ENCODE measurements at places on chromosomes 2 and 18.

- DNase-seq = peak; percentile 59
Observed at GRCh38 chr18:3062798-3063680, 50.1 kb upstream of the LPIN2 start.

DNA sequence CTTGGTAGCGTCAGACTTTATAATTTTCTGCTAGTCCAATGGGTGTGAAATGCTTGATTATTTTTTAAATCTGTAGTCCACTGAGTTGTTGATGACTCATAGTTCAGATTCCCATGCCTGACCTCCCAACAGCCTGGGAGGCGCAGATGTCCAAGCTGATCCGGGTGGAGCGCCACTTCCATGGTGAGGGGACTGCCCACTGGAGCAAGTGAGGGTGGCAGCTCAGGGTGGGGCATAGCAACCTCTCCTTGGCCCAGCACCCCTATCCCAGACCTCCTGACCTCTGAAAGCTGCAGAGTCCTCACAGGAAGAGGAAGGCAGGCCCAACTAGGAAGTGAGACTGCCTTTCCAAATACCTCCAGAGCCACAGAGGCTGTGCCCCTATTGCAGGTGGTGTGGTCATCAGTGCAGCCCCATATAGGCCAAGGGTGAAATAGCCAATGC is 4.4 kb downstream of the MAL start:
- DNase-seq = no peak

DNA sequence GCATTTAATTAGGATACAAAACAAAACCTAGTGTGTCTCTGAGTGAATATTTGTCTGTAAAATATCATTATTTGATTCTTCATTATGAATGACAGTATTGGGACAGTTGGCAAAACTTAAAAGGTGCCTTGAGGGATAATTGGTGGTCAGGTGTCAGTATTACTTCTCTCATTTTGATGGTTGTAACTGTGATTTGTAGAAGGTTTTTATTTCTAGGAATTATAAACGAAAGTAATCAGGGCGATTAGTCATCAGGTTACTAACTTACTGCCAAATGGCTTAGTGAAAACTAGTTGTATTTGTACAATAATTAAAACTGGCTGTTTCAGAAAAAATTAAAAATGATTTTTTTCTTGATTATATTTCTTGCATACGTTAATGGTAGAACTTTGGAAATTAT is 117.6 kb downstream of the BIRC6 start:
- DNase-seq = no peak

DNA sequence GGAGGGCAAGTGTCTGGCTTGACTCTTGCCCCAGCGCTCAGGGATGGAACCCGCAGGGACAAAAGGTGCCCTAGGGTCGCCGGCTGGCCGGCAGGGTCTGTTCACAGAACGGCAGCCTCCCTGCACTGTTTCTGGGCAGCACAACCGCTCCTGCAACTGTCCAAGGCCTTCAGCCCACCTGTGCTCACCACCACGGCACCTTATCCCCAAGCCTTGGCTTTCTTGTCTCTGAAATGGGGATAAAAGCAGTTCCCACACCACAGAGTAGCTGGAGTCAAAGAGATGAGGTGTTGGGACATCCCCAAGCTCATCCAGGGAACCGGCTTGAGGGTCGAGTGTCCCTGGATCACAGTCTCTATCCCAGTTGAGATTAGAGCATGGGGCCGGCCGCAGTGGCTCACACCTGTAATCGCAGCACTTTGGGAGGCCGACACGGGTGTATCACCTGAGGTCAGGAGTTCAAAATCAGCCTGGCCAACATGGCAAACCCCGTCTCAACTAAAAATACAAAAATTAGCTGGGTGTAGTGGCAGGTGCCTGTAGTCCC is 4.7 kb downstream of the SNORC start:
- DNase-seq = no peak

GRCh38 chr2:152525277-152525838 is 190.4 kb downstream of the FMNL2 start:
- no peak for DNase-seq

GRCh38 chr2:225614915-225615314 is 215.4 kb downstream of the NYAP2 start:
- no peak for DNase-seq

DNA sequence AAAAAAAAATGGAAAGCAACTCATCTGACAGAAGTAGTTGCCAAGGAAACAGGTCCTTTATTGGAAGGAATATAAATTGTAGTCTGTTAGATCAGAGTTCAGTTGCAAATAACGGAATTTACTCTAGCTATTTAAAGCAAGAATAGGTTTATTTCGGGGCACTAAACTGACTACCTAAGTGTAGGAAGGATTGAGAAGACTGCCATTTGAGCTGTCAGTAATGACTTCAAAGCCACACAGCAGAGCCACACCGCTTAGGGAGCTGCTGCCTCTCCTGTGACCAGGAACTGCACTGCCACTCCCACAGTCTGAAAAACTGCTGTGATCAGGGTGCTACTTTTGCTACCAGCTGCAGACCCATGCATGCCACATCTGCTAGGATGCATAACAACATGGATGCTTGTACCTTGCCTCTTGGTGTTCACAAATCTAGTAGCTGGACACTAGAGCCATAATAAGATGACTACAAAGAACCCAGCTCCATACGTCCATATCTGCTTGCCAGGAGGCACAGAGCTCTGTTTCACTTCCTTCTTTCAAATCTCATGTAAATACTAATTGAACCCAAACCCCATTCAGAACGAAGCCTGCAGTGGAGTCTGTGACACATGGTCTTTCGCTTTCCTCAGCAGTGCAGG is 2.2 kb downstream of the DSG2 start:
- no peak for DNase-seq

- DNase-seq = no peak
Observed at GRCh38 chr2:240129731-240130392, 6.2 kb downstream of the COPS9 start.

DNA sequence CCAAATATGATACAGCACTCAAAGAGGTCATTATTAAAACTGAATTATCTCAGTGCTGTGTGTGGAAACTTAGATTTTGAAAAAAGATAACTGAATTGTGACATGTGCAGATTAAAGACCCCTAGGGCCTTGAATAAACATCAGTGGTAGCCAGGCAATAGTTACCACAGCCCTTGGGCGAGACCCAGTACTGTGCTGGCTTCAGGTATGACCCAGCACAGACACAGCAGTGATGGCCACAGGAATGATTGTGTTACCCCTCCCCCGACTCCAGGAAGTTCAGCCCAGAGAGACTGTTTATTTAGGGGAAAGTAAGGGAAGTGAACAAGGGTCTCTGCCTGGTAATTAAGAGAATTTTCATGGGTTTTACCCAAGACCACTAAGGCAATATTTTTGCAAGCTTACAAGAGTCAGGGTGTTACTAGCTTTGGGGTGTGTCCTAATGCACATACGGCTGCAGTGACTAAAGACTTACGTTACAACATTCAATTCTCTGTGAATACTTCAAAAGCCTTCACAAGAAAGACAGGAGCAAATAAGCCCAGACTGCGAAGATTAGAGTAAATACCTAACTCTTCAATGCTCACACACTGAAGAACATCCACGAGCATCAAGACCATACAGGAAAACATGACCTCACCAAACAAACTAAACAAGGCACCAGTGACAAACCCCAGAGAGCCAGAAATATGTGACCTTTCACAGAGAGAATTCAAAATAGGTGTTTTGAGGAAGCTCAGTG is 28.2 kb upstream of the ITGAV start:
- no peak for DNase-seq

GRCh38 chr2:9247177-9247576 is 40.6 kb downstream of the ASAP2 start:
- no peak for DNase-seq

GRCh38 chr18:56726906-56727305 is 75.7 kb downstream of the WDR7 start:
- DNase-seq = no peak

- no peak for DNase-seq
Observed at GRCh38 chr2:139514951-139515350, 734.8 kb upstream of the NXPH2 start.

DNA sequence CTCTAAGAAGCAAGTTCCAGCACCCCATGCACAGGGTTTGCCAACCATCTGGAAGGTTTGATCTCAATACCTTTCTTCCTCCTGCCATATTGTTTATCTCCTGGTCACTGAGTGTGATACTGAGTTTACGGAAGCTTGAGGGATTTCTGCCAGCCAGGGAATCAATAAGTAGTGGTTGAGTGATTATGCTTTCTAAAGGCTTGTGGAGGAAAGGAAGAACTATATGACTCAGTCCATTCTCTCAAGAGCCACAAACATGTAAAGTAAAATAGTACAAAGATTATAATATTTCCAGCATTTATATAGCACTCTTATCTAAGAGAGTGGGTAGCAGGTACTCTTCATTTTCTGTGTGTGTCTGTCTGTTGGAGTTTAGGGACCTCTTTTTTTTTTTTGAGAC is 49.2 kb downstream of the SLC4A3 start:
- DNase-seq = no peak

- peak; percentile 2 for DNase-seq
Observed at GRCh38 chr2:55581435-55581834, 36.0 kb downstream of the PPP4R3B start.

DNA sequence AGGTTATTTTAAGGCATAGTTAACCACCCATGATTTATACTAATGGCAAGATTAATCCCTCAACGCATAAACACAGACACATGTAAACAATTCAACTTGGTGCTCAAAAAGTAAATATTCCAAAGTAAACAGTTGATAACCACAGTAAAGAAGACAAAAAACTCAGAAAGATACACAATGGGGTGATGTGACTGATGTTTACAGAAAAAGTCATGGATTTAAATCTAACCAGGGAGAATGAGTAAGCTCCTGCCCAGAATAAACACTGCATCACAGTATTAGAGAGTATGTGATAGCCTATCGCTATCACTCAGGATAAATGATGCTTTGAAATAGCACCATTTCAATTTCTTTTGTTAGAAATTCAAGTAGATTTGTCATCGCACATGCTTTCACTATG is 49.3 kb downstream of the HIBCH start:
- DNase-seq = no peak

DNA sequence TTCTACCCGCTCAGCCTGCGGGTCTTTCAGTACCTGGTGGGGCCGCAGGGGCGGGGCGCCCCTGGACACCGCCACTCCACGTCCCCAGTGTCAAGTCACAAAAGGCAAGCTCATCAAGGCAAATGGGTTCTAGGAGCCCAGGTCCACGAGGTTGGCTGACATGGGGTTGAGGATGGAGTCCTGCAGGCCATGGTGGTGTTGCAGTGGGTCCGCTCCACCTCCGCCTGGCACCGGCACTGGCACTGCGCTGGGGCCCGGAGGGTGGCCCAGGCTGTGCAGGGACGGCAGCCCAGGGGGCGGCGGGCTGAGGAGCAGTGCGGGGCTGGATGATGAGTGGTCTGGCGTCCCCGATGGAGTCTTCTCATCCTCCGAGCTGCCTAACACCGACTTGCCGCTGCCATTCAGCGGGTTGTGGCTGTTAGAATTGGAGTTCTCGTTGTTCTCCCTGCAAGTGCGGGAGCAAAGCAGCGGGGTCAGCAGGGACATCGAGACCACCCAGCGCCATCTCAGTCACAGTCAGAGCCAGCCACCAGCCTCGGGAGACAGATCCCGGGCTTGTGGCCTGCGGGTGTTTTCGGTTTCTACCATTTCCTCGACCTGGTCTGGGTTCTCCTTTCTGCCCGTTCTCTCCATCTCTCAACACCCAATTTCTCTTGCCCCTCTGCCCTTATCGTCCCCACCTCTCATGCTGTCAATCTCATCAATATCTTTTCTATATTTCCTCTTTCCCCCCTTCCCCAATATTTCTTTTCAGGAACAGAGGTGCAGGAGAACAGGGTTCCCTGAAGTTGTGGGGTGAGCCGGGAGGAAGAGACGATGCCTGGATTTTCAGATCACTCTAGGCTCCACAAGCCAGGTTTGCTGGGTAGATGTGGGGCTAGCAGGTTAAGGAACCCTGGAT is 3.0 kb downstream of the SIX2 start:
- no peak for DNase-seq

DNA sequence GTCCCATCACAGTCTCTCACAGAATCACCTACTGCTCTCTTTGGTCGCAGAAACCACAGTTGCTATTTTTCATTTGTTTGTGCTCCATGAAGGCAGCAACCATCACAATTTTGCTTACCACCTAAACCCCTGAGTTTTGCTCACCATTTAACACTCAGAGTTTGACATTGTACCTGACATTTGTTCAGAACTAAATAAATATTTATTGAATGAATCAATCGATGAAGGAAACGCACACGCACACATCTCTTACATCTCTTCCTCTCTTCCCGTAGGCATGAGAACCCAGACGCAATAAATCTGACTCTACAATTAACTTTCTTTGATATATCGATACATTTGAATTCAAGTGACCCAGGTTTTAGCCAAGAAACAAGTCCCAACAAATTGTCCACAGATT is 105.5 kb upstream of the RNF152 start:
- DNase-seq = no peak

DNA sequence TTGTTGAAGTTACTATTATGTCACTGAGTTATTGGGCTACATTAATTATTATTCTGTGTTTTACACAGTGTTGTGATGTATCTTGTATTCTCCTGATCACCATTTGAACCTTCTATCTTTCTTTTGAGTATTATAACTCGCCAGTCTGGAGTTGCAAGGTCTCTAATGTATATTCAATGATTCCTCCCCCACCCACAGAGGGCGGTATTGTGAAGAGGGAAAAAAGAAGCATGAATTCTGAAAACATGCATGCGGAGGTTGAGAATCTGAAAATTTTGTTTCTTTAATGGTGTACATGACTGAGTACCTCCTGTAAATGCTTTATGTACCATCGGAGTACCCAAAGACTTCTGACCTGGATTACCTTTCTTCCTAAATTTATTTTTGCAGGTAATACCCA is 266.6 kb downstream of the NR4A2 start:
- no peak for DNase-seq

- no peak for DNase-seq
Observed at GRCh38 chr2:218402491-218402901, 2.8 kb downstream of the CTDSP1 start.

DNA sequence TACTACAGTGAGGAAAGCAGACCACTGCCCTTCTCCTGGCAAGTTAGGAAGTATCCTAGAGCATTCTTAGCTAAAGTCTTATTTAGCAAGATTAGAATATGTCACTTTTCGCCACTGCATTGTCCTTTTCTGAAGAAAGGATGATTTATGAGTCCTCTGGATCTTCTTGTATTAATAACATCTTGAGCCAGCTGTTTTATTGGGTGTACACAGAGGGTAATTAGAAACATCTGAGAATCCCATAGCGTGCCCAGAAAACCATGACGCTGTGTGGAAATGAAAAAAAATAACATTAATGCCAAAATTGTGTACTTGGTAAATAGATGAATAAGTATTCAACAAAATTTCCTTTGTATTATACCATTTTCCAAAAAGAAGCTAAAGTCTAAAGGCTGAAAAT is 198.7 kb downstream of the LTBP1 start:
- no peak for DNase-seq

DNA sequence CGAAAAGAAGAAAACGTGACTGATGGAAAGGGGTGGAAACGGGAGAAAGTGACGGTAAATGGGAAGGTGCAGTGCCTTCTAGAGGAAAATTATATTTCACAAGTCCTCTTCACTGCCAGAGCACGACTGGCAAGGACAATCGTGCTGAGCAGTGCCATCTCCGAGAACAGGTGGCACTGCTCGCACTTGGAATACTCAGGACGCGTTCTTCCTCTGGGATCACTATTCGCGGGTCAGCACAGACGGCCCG is 364 bp downstream of the STAT1 start:
- DNase-seq = peak; percentile 65
